Body of pancreas (tissue), 4 donors: ENCODE measurements at places on chromosomes 4 and X.

DNA sequence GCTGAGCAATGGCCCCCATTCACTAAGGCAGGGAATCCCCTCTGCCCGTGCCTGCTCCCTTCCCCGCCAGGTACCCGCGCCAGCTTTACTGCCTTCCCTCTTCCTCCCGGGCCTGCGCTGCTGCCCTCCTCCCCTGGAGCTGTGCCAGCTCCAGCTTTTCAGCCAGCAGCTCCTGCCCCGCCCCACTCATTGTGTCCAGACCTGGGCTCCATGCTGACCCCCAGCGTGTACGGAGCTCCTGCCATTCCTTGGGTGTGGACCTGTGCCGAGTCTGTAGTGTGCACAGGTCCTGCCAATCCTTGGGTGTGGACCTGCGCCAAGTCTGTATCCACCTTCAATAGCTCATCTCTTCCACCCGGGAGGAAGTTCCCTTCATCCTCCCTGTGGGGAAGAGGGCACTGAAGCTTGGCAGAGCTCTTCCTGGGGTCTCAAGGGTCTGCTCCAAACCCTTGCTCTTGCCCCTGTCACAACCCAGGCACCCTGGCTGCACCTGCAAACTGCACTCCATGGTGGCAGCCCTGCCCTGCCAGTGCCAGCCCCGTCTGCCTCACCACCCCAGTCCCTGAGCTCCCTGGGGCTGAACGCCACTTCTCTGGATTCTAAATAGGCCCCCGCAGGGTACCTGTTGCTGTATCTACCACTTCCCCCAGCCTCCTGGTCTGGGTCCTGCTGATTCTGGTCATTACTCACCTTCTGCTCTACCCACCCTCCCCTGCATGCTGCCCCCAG, 63.9 kb downstream of the TRMT44 start:
- peaks cover 39% of the 10 kb centered on the region for H3K4me1 ChIP-seq
- no peaks in the 10 kb centered on the region for H3K27me3 ChIP-seq
- no peak overlapping the region for H3K4me3 ChIP-seq
- H3K27ac ChIP-seq: peak overlapping the region; percentile 43

DNA sequence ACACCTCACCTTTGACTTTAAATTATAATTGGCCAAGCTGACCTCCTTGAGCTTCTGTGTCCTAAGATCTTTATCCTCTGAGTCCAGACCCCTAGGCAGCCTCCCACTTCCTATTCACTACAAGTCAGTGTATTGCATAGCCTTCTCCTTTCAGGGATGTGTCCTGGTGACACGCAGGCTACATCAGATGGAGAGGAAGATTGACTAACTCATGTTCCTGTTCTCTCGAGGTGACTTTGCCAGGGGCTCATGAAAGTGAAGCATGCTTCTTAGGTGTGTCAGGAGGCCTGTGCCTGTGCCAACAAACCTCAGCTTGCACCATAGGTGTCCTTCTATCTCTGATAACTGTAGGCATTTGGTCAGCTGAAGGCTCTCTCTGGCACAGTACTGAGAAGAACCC, 195.7 kb upstream of the HS3ST1 start:
- H3K27ac ChIP-seq: no peak overlapping the region
- H3K36me3 ChIP-seq: no peaks in the 10 kb centered on the region

- no peaks in the 10 kb centered on the region for H3K36me3 ChIP-seq
- H3K27ac ChIP-seq: no peak overlapping the region
- H3K4me1 ChIP-seq: no peaks in the 10 kb centered on the region
Observed at GRCh38 chr4:176964116-176964691, 171.5 kb upstream of the VEGFC start.

- no peaks in the 10 kb centered on the region for H3K27me3 ChIP-seq
- H3K27ac ChIP-seq: no peak overlapping the region
- no peaks in the 10 kb centered on the region for H3K36me3 ChIP-seq
Observed at GRCh38 chrX:13551610-13552009, 17.8 kb upstream of the EGFL6 start.

- no peak overlapping the region for H3K27ac ChIP-seq
- no peak overlapping the region for H3K4me3 ChIP-seq
- H3K36me3 ChIP-seq: no peaks in the 10 kb centered on the region
- no peaks in the 10 kb centered on the region for H3K4me1 ChIP-seq
- no peak for DNase-seq
Observed at GRCh38 chrX:10167573-10167972, 10.8 kb downstream of the CLCN4 start.

DNA sequence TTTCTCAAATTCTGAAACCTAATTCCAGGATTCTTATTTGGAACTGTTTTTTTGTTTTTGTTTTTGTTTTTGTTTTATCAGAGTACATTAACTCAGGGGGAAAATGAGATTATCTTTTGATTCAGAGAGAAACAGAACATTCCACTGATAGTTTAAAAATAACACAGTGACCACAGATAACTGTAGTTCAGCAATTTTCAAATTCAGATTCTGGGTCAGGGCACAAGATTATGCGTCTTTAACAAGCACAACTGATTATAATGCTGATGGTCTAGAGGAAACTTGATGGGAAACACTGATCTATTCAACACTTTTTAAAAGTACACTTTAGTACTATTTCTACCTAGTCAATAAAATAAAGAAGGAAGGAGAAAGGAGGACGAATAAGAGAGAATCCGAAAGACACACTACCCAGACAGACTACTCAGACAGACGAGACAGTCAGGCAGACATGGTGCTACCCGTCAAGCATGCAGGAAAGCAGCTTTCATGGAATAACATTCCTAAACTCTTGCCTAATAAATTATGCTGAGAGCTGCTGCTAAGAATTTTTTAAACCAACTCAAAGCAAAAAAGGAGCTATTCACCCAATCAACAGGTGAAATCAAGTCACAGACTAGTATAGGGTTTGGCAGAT, 59.0 kb downstream of the APBB2 start:
- peaks cover 31% of the 10 kb centered on the region for H3K4me1 ChIP-seq
- H3K4me3 ChIP-seq: no peak overlapping the region
- no peak overlapping the region for H3K27ac ChIP-seq
- DNase-seq: no peak
- H3K36me3 ChIP-seq: no peaks in the 10 kb centered on the region

- DNase-seq: no peak
- H3K27me3 ChIP-seq: no peaks in the 10 kb centered on the region
- H3K4me1 ChIP-seq: no peaks in the 10 kb centered on the region
Observed at GRCh38 chr4:113455061-113455460, 306.5 kb downstream of the CAMK2D start.

DNA sequence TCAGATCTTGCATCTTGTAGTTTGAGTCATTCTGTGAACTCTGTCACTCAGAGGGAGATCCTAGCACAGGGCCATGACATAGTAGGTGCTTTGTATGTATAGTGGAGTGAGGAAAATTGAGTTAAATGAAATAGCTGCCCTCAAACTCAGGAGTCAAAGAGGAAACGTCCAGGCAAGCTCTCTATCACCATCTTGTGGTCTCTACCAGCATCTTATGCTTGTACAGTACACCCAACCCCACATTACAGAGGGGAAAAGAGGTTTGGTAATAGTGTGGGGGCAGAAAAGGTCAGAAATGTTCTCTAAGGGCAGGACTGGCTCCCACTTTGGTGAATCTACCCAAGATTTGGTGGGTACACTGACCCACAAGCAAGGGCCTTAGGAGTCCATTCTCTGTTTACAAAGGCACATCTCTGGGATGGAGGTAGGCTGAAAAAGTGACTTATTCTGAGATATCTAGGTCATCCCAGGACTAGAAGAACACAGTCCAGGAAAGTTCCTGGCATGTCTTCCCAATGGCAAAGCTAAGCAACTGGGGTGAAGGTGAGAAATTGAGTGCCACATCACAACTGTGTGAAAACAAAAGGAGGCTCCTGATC, 131.8 kb downstream of the OR13H1 start:
- no peaks in the 10 kb centered on the region for H3K36me3 ChIP-seq
- DNase-seq: no peak
- H3K27me3 ChIP-seq: no peaks in the 10 kb centered on the region
- H3K27ac ChIP-seq: no peak overlapping the region

- no peaks in the 10 kb centered on the region for H3K27me3 ChIP-seq
- DNase-seq: no peak
- no peaks in the 10 kb centered on the region for H3K4me1 ChIP-seq
- H3K36me3 ChIP-seq: no peaks in the 10 kb centered on the region
- H3K27ac ChIP-seq: no peak overlapping the region
- no peak overlapping the region for H3K4me3 ChIP-seq
Observed at GRCh38 chr4:10066206-10066605, 44.9 kb upstream of the SLC2A9 start.

DNA sequence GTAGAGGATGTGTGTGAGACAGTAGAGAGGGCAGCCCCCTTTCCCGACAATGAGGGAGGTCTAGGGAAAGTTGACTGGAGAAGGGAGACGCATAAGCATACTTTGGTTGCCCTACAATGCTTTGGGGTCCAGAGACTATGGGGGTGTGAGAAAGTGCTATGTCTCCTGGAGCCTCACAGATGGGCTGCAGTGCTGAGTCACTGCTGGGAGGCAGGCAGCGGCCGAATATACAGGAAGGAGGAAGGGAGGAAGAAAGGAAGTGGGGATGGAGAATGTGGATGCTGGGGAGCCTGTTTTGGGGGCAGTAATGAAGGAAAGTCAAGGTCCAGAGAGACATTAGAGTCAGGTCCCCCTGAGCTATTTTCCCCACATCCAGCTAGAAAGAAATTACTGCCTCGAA, 12.7 kb downstream of the DRP2 start:
- H3K36me3 ChIP-seq: no peaks in the 10 kb centered on the region
- no peak overlapping the region for H3K27ac ChIP-seq
- no peaks in the 10 kb centered on the region for H3K27me3 ChIP-seq

GRCh38 chr4:7279902-7280301, 87.6 kb downstream of the SORCS2 start:
- no peaks in the 10 kb centered on the region for H3K4me1 ChIP-seq
- H3K27ac ChIP-seq: no peak overlapping the region
- no peaks in the 10 kb centered on the region for H3K36me3 ChIP-seq
- H3K4me3 ChIP-seq: no peak overlapping the region

- no peaks in the 10 kb centered on the region for H3K36me3 ChIP-seq
- H3K27me3 ChIP-seq: no peaks in the 10 kb centered on the region
- no peaks in the 10 kb centered on the region for H3K4me1 ChIP-seq
- DNase-seq: no peak
- no peak overlapping the region for H3K27ac ChIP-seq
Observed at GRCh38 chr4:14602206-14602605, 400.1 kb upstream of the CPEB2 start.

GRCh38 chrX:46686003-46686645, 72.8 kb downstream of the SLC9A7 start:
- no peaks in the 10 kb centered on the region for H3K27me3 ChIP-seq
- DNase-seq: peak; percentile 32
- H3K4me3 ChIP-seq: no peak overlapping the region
- no peaks in the 10 kb centered on the region for H3K4me1 ChIP-seq

DNA sequence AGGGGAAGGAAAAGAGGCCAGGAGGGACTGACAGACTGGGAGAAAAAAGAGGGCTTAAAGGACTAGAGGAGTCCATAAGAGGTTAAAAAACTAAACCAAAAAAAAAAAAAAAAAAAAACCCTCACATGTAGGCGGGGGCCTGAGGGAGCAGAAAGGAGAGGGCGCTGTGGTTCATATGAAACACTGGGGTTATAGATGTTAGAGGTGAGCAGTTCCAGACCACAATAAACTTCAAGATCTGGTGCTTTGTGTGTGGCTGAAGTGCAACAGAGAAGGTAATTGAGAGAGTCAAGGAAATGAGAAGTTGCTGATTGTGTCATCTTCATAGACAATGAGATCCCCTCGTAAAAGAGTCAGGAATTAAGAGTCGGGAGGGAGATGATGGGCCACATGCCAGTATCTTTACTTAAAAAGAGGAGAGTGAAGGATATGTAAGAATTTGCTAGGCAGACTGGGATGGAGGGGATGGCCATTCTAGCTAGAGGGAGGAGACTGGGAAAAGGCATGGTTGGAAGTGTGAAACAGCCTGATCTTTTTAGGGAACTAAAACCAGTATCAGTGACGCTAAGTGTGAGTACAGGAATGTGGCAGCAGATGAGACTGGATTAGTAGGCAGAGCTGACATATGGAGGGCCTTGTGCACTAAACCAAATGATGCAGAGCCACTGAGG, 18.4 kb upstream of the OGT start:
- no peak overlapping the region for H3K27ac ChIP-seq
- no peaks in the 10 kb centered on the region for H3K27me3 ChIP-seq
- no peak overlapping the region for H3K4me3 ChIP-seq
- H3K36me3 ChIP-seq: no peaks in the 10 kb centered on the region

- no peak overlapping the region for H3K4me3 ChIP-seq
- no peak for DNase-seq
- no peak overlapping the region for H3K27ac ChIP-seq
- H3K36me3 ChIP-seq: no peaks in the 10 kb centered on the region
- H3K4me1 ChIP-seq: no peaks in the 10 kb centered on the region
Observed at GRCh38 chrX:4881277-4881676, 1167.8 kb upstream of the PRKX start.

DNA sequence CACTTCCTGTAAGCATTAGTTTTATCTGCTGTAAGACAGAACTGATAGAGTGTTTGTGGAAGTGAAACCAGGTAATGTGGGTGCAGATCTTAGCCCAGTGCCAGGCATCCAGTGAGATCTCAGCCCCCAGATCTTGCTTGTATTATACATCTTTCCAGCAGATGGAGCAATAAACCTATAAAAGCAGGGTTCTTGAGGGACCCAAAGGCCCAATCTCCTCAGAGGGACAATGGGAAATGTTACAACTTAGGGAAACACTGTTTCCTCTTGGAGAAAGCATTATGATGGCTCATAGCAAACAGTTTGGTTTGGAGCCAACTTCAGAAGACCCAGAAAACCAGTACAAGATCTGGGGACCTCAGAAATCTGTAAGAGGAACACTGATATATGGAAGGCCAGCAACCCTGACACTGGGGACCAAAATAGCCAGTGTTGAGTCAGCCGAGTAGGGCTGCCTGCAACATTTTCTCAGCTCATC, 206.3 kb downstream of the SLC7A11 start:
- H3K27me3 ChIP-seq: no peaks in the 10 kb centered on the region
- no peak overlapping the region for H3K4me3 ChIP-seq
- no peaks in the 10 kb centered on the region for H3K4me1 ChIP-seq
- no peaks in the 10 kb centered on the region for H3K36me3 ChIP-seq
- no peak for DNase-seq

- H3K36me3 ChIP-seq: no peaks in the 10 kb centered on the region
- H3K27me3 ChIP-seq: no peaks in the 10 kb centered on the region
- no peak overlapping the region for H3K4me3 ChIP-seq
Observed at GRCh38 chrX:150366951-150367545, 3.9 kb downstream of the MAMLD1 start.

- DNase-seq: no peak
- H3K4me1 ChIP-seq: no peaks in the 10 kb centered on the region
- no peaks in the 10 kb centered on the region for H3K36me3 ChIP-seq
- H3K27ac ChIP-seq: no peak overlapping the region
- no peaks in the 10 kb centered on the region for H3K27me3 ChIP-seq
Observed at GRCh38 chr4:14653338-14653737, 348.9 kb upstream of the CPEB2 start.

DNA sequence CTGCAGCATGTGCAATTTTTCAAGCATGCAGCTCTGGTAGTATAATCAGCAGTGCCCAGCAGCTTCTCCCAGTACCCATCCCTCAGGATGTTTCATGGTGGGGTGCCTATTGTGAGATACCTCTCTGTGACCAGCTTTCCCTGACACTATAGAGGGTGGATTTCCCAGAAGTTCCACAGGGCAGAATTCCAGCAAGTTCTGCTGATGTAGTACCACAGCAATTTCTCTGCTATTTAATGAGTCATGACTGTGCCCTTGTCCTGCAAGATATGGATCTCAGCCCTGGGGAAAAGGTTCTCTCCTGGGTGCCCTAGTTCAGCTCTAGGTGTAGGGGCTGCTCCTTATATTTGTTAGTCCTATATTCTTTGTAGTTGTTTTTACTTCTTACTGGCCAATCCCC, 174.8 kb downstream of the ENOX2 start:
- H3K36me3 ChIP-seq: no peaks in the 10 kb centered on the region
- no peak overlapping the region for H3K4me3 ChIP-seq
- no peaks in the 10 kb centered on the region for H3K27me3 ChIP-seq
- DNase-seq: no peak
